ENCODE measurements at places on chromosomes 3 and 15.

- DNase-seq: no peak
Observed at GRCh38 chr3:67461667-67462142, 192.7 kb downstream of the SUCLG2 start.

DNA sequence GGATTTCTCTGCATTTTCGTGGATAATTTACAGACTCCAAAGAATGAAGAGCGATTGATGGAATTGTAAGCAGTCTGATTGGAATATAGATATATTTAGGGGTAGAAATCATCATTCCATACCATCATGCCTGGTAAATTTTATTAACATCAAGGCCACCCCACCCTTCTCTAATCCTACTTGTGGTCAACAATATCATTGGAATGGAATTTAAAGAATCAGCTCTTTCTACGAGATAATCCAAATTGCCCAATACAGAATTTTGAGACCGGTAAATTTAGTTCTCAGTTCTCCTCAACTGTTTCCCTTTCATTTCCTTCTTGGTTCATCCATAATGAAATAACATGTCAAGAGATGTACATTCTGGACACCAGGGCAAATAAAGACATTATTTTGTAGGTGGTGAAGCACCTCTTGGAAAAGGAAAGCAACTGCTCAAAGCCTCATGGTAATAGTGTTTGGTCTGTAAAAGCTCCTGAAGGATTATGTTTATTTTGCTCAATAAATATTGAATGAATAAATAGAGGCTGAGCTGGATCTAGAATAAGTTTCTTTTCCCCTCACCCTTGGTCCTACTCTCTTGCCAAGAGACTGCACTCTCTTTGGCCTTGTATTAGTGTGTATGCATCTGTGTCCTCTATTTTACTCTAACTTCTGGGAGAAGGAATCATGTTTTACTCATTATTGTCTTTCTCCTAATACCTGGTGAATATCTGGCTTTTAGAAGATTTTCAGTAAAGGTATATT, 133.7 kb upstream of the BCL6 start:
- no peak for DNase-seq

GRCh38 chr3:178060407-178060806, 475.8 kb upstream of the KCNMB2 start:
- no peak for DNase-seq

GRCh38 chr3:62727536-62727935, 147.7 kb downstream of the CADPS start:
- no peak for DNase-seq

DNA sequence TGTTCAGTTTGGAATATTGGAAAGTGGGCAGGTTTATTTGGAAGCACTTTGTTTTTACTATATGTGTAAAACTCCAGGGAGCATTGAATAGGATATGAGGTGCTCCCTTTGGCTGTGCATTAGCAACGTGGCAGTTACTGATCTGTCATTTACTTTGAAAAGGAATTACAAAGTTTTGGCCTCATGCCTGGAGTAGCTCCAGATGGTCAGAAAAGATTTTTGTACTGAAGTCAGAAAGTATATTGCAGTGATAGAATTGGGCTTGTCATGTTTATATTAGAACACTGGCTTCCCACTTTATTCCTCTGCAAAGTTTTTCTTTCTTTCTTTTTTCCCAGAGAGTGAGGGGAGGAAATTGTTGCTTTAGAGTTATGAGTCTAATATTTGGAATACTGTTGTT, 26.1 kb downstream of the FNDC3B start:
- DNase-seq: no peak

GRCh38 chr15:85002517-85002916, 20.9 kb downstream of the PDE8A start:
- no peak for DNase-seq

DNA sequence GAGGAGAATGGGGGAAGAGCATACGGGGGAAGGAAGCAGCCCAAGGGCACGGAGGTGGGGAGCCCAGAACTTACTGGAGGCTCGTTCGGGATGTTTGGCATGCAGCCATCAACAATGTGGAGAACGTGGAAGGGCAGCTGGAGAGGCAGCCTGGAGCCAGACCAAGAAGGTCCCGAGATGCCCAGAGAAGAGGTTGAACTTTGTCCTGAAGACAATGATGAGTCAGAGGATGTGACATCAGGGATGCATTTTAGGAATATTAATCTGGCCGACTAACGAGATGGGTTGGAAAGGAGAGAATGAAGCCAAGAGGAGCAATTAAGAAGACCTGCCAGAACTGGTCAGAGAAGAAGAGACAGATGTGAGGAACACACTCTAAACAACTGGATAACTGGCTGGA, 98.2 kb downstream of the SRGAP3 start:
- no peak for DNase-seq

DNA sequence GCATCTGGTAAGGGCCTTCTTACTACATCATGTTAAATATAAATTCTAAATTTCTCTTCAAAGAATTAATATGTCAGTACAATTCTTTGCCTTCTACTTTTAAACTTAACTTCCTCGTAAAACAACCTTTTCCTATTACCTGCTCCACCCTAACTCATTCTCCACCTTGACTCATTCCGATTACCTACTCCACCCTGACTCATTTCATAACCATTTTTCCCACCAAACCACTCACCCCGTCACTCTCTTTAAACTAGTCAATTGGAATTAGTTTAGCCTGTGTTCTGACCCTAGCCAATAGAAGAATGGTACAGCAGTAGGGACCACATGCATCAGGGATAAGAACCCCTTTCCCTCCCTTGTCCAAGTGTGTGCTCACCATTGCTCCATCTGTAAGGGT, 65.6 kb downstream of the PLSCR2 start:
- DNase-seq: no peak

GRCh38 chr3:88235102-88235501, 85.3 kb downstream of the C3orf38 start:
- no peak for DNase-seq

DNA sequence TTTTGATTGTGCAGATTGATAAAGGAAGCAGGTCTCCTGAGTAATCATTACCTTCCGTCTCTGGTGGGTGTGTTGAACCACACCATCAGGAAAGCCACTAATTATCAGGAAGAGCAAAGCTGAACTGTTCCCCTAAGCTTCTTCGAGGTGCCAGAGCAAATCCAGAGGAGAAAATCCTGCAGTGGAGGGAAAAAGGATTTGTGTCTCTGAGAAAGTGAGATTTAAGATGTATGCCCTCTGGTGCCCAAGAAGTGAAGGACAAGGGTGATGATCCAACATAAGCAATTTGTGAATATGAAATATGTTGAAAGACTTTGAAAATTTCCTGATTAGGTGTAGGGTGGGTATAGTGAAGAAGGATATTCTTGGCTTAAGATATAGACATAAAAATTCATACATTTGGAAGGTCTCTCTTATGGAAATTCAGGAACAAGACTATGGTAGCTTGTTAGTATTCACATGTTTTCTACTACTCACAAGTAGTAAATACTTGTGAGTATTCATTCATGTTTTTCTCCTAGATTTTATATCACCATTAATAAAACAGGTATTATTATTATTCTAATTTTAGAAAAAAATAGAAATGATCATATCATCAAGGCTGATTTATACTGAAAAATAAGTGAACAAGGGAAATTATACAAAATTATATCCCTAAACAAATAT, 34.8 kb downstream of the COMMD2 start:
- DNase-seq: peak; percentile 13

GRCh38 chr3:11290743-11291680, 18.8 kb downstream of the ATG7 start:
- DNase-seq: no peak

DNA sequence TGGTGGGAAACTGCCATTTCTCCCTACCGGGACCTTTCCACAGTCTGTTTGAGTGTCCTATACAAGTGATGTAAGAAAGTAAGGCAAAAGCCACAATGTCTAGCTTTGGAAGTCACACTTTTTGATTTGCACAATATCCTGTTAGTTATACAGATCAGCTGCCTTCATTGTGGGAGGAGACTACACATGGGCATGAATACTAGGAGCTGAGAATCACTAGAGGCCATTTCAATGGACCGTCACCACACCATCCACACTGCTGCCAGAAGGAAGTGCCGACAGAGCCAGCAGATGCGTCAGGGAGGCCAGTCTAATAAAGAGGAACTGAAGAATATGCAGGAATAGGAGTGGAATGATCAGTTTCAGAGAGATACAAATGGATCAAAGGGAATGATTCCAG, 65.8 kb downstream of the SCN11A start:
- no peak for DNase-seq

- no peak for DNase-seq
Observed at GRCh38 chr3:76028774-76029173, 243.4 kb upstream of the ZNF717 start.

DNA sequence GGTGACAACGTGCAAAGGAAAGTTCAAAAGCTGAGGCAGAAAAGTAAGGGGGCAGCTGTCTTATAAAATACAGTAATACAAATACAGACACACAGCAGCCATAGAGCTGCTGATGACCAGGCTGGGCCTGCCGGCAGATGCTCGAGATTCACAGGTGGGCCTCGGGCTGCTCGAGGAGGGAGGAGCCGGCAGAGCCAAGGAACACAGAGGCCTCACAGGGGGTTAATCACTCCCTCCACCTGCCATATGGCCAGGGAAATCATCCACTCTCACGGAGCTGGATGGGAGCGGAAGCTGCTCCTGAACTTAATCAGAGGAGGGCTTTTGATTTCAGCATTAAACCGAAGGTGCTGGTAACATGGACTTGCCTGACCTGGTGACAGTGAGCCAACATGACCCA, 29.6 kb upstream of the MGLL start:
- DNase-seq: no peak

DNA sequence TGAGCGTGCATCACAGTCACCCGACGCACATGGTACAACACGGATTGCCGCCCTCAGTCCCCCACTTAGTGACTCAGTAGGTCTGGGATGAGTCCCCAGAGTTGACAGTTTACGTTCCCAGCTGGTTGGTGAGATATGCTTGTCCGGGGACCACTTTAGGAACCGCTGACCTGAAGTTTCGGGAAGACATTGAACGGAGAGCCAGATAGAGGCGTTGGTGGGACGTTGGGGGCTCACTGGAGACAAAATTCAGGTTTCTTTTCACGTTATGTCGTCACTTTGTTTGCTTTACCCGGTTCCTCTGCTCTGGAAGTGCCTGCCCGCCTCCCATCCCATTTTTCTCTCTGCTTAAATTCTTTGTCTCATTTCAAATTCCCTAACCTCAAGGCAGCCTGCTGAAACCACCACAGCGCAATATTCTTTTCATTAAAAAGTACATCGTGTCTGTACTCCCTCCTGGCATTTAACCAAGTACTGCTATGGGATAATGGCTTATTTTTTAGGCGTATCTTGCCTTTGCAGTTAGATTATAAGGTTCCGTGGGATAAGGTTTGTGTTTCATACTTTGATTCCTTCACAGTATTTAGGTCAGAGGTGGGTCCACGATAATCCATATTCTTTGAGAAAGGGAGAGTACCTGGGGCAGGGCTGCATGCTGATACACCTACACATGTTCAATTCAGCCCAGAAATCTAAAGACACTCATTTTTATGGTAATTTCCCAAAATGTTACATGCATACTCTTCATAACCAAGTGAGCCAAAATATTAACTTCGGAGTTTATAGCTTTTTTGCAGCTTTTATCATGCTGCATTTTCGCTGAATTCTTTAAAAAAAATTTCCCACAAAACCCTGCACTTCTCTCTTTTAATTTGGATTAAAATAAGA, 921 bp downstream of the LMLN start:
- no peak for DNase-seq

- DNase-seq: no peak
Observed at GRCh38 chr3:13308380-13308801, 111.7 kb downstream of the NUP210 start.

DNA sequence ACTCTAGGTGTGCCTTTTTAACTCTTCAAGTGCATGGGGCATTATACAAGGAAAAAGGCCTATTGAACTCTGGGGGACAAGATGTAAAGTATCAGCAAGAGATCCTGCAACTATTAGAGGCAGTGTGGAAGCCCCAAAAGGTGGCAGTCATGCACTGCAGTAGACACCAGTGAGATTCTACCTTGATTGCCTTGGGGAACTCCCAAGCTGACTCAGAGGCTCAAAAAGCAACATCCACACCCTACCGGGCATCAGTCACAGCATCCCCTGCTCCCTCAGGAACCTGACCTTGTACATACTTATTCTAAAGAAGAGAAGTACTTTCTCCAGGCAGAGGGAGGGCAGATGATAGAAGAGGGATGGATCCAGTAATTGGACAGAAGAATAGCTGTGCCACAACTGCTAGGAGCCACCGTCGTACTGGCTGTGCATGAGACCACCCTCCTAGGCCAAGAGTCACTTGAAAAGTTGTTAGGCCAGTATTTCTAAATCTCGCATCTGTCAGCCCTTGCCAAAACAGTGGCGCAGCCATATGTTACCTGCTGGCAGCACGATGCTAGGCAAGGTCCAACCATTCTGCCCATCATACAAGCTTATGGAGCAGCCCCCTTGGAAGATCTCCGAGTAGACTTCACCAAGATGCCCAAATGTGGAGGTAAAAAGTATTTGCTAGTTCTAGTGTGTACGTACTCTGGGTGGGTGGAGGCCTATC, 523.1 kb upstream of the FRG2C start:
- no peak for DNase-seq

- no peak for DNase-seq
Observed at GRCh38 chr15:45197512-45197911, 9.7 kb upstream of the SHF start.

GRCh38 chr3:151331696-151332095, 2.3 kb upstream of the P2RY13 start:
- DNase-seq: no peak

- no peak for DNase-seq
Observed at GRCh38 chr3:87069971-87070370, 79.0 kb upstream of the VGLL3 start.

GRCh38 chr3:160009525-160009924, 20.9 kb downstream of the IL12A start:
- DNase-seq: no peak

DNA sequence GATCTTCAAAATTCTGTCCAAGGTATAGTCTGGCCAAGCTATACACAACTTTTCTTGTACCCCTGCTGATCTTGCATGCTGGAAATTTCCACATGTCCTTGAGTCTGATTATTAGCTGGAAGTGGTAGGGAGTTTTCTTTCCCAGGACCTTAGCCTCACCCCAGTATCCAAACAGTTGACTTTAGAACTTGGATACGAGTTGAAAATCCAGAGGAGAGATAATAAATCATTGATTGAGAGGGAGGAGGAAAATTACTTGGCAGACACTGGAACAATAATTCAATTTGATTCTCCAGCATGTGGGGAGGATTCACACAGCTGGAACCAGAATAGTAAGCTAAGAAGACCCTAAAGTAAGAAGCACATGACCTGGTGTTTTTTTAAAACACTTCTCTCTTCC, 116.4 kb downstream of the IL5RA start:
- no peak for DNase-seq

- DNase-seq: no peak
Observed at GRCh38 chr3:194536871-194537637, 50.3 kb upstream of the ATP13A3 start.

GRCh38 chr15:29196290-29196689, 73.3 kb downstream of the NSMCE3 start:
- no peak for DNase-seq

- no peak for DNase-seq
Observed at GRCh38 chr15:43190178-43190577, 5.0 kb downstream of the CCNDBP1 start.
